Glomerular endothelial cell (primary cell): ENCODE measurements at places on chromosomes 13 and 19. TPM values are rescaled to one million over a fixed set of nuclear protein-coding genes. Genes with fewer than 3 reads are reported as not detected.

- no peak for DNase-seq
Measured at GRCh38 chr13:93450191-93450621, 223.6 kb downstream of the GPC6 start.

GRCh38 chr13:73065665-73066340, 7.0 kb downstream of the KLF5 start:
- no peak for DNase-seq

DNA sequence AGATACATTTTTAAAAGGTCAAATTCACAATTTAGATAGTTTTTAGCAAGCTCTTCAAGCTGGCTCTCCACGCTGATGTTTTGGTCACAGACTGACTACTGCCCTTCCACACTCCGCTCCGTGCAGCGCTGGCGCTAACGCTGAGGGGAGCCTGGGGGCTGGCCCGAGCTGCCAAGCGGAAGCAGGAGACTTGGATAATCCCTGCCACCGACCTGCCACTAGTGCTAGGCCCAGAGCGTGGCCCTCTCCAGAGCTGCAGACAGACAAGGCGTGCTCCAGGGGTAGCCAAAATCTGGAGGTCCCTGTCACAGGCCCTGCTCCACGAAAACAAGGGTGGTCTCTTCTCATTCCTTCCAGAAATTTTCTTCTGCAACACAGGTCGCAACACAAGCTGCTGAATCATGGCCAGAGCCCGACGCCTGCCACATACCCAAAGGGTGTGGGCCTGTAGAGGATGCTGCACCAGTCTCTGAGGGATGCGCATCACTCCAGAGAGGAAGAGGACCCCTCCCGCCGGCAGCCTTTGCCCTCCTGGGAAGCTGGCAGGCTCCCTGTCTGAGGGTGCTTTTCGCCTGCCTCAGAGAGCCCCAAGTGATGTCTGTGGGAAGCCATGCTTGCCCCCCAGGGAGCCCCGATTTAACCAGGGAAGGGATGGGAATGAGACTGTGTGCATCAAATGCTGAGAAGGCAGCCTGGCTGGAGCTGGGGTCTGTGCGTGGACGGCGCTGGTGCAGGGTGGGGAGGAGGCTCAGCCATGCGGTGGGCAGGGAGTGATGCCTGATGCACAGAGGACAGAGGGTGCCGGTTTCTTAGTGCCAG, 21.6 kb downstream of the CAPS start:
- DNase-seq = no peak

DNA sequence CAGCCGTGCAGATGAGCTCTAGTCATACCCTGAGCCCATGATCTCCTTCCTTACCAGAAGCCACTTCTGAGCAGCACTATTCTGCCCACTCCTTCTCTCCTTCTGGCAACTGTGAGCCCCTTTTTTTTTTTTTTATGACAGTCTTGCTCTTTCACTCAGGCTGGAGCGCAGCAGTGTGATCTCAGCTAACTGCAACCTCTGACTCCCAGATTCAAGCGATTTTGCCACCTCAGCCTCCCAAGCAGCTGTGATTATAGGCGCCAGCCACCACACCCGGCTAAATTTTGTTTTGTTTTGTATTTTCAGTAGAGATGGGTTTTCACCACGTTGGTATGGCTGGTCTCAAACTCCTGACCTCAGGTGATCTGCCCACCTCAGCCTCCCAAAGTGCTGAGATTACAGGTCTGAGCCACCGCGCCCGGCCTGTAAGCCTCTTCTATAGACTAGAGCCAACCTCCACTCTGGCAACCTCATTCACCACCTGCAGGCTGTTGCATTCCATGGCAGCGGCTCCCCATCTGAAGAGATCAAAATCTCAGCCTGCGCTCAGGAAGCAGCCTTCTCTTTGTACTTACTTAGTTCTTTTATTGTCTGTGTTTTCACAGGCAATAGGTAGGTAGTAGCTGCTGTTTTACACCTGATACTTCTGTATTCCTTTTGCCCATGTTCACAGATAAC, 34.8 kb upstream of the NDFIP2 start:
- no peak for DNase-seq

DNA sequence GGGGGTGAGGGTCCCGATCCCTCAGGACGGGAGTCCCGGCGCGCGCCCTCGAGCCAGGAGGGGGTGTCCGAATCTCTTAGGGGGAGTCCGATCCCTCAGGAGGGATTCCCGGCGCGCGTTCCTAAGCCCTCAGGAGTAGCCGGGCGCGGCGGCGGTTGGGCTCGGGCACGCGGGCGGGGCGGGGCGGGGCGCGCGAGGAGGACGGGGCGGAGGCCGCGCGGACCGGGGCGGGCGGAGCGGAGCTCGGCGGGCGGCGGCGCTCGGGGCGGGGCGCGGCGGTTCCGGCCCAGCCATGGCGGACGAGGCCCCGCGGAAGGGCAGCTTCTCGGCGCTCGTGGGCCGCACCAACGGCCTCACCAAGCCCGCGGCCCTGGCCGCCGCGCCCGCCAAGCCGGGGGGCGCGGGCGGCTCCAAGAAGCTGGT, at the start of gene CUL4A:
Gene CUL4A (plus strand): TSS at position 278 of the 423 bp plus-strand sequence. CDS start 15 bp downstream, at position 293.
- no peak for DNase-seq

IGFL4 gene
- not detected in 2 replicates for total RNA-seq

- no peak for DNase-seq
Measured at GRCh38 chr19:47225746-47226425, 5.1 kb downstream of the BBC3 start.

- no peak for DNase-seq
Measured at GRCh38 chr19:53596056-53596455, 35.7 kb upstream of the DPRX start.

DNA sequence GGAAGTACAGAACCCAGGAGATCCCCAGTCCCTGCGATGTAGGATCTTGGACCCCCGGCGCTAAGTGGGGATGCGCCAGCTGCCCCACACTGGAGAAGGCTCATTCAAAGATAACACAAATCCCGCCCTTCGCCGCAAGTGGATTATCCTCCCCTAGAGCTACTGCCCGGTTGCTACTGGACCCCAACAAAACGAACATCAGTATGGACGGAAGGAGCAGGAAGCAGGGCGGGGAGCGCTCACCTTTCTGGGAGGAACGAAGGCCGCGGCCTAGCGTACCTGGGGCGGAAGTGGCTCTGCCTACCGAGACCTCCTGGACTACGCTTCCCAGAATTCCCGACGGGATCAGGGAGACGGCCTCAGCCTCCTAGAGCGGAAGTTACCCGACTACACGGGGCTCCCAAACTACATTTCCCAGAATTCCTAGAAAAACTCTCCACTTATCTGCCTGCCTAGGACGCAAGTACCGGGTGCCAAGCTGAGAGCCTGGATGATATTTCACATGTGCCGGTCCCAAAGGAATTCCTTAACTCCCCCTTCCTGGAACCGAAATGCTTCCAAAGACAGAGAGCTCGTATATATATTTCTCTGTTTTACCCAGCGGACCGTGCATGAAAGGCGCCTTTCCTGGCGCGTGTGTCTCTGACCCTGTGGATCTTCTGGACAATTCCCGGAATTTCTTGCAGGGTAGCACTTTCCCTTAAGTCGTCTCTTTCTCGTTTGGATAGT, at the start of gene ZNF112:
Gene ZNF112 (minus strand): TSS at position 298 of the 729 bp plus-strand sequence. CDS start 16,141 bp downstream, outside the sequence.
- DNase-seq = peak; percentile 65

DNA sequence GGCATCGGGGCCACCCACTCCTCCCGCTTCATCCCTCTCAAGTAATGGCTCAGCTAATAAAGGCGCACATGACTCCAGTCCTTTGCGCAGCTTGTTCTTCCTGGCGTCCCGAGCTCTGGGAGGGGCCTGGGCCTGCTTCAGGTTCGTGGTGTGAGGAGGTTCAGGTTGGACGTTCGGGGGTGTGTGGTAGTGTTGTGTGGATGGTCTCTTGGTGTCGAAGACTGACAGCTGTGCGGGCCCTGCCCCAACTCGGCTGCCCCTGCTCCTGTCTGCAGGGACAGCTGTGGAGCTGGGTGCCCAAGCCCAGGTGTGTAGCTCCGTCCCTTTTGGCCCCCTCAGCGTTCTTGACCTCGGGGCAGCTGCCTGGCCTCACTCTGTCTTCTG, 2.2 kb downstream of the RPS15 start:
- no peak for DNase-seq

AMER2 gene
- under 0.01 TPM in 1 of 2 replicates, not detected in the other for total RNA-seq

BTBD2 gene
- total RNA-seq = 80.6 and 82.3 TPM in 2 replicates

EBI3 gene
- total RNA-seq = 9.0 and 14.2 TPM in 2 replicates

- no peak for DNase-seq
Measured at GRCh38 chr13:59747529-59747928, 416.2 kb downstream of the DIAPH3 start.

DNA sequence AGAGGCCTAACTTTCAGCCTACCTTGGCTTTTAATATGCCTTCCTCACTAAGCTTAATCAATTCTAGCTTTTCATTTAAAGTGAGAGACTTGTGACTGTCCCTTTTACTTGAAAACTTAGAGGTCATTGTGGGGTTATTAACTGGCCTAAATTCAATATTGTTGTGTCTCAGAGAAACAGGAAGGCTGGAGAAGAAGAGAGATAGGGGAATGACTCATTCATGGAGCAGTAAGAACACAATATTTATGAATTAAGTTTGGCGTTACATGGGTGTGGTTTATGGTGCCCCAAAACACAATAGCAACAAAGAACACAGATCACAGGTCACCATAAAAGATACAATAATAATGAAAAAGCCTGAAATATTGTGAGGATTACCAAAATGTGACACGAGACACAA, 612.1 kb downstream of the TBC1D4 start:
- no peak for DNase-seq

DNA sequence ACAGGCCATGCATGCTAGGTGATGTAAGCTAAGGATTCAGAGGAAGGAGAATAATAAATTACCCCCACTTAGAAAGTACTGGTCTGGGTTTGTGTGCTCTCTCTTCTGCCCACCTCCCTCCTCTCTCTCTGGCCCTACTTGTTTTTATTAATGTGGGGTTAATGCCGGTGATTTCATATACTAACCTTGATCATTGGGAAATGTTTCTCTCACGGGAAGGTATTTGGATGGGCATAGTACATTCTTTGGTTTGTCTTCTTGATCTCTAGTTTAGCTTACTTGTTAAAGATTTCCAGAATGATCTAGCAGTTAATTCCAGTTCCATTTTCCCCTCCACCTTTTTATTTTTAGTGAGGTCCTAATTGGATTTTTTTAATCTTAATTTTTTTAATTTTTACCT, 24.6 kb downstream of the ARHGAP35 start:
- DNase-seq = no peak

FSD1 gene
- 20.9 and 38.3 TPM in 2 replicates for total RNA-seq

GRCh38 chr19:31356587-31357314, 7.5 kb upstream of the TSHZ3 start:
- no peak for DNase-seq

DNA sequence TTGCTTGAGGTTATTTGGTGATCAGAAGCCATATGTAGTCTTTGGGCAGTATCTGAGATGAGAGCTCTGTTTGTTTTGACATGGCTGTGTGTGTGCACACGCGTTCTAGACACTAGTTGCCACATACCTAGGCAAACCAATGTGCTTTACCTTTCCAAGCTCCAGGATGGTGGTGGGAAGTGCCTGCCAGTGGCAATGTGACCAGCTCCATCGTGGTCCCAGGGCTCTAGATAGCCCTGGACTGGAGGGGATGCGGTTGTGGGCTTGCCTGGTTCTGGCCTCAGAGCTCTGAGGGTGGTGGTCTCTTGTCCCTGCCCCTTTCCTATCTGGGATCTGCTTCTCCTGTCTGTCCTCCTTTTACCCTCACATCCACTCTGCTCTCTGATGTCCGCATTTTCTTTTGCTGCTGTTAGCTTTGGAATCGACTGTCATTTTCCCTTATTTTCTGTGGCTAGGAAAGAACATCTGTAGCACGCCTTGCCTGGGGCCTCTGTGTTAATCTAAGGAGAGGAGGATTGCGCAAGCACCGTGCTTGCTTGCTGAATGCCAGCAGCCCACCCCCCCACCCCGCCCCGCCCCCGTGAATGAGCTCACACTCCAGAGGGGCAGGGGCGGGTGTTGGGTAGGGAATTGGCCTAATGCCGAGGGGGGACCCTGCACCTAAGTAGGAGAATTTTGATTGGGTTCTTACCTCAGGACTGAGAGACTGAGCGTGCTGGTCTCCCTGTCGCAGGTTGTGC, 89.5 kb downstream of the ARHGEF7 start:
- DNase-seq = no peak

DNA sequence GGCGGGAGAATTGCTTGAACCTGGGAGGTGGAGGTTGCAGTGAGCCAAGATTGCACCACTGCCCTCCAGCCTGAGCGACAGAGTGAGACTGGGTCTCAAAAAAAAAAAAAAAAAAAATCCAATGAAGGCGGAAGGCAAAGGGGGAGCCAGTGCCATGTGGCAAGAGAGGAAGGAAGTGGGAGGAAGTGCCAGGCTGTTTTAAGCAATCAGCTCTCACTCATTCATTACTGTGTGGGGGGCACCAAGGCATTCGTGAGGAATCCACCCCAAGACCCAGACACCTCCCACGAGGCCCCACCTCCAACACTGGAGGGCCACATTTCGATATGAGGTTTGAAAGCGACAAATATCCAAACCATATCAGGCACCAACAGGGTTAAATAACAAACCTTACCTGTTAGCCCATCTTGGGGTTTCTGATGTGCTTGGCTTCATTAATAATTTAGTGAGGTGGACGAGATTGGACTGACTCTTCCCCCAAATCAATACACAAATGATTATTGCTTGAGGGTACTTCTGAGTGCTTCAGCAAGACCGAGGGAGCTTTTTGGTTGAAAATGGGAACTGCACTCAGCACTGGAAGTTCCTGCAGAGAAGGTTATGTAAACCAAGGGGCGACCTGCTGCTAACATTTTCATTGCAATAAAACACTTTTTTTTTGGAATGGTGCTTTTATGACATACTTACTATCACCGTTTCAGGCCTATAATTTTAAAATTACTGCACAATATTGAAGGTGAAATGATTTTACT, 7.5 kb upstream of the LRP3 start:
- no peak for DNase-seq

DNA sequence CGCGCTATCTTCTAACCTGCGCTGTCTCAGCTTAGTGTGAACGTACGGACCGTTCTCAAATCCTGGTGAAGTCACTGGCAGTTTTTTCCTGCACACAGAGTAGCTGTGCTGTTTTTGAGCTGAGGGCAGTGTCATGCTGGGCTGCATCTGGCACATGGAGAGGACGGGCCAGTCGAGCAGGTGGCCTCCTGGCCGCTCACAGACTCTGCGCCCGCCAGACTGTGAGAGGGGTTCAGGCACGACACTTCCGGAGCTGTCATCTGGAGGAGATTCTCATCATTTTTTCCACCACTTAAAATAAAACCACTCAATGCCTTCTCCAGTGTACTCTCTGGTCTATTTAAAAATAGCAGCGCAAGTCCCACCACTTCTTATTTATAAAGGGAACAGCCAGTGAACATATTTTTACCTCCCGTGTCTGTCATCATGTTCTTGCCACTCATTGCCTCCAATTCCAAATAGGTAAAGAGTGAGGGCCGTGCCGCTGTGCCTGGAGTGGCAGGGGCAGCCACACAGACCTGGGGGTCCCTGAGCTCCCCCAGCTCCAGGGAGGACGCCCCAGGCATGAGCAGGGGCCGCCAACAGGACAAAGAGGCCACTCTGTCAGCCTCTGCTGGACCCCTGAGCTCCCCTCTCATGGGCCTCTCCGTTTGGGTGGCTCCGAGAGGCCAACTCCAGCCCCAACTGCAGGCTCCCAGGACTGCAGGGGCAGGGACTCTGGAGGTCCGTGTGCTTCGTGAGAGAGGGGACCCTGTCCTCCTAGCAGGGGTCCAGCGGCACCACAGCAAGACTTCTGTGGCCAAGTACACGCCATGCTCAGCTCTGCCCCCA, 36.9 kb upstream of the GRTP1 start:
- DNase-seq = no peak

ZNF154 gene
- total RNA-seq = 1.1 and 4.2 TPM in 2 replicates
